ENCODE measurements at places on chromosomes 7 and 10.
A peak's percentile ranks its signal among the peaks of the same experiment; 100 is the strongest.

DNA sequence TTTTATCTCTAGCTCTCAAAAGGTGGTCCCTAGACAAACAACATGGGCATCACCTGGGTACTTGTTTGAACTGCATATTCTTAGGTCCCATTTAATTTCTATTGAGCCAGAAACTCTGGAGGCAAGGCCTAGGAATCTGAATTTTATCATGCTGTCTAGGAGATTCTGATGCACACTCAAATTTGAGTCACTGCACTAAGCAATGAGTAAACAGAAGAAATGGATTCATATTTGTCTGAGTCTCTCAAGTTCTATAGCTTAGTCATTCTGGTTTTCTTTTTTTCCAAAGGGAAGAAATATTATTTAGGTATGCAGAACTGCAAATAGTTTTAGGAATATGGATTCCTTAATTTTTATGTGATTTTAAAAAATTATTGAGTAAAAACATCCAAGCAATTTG, 185.5 kb downstream of the SEMA3A start:
- DNase-seq: peak; percentile 18

DNA sequence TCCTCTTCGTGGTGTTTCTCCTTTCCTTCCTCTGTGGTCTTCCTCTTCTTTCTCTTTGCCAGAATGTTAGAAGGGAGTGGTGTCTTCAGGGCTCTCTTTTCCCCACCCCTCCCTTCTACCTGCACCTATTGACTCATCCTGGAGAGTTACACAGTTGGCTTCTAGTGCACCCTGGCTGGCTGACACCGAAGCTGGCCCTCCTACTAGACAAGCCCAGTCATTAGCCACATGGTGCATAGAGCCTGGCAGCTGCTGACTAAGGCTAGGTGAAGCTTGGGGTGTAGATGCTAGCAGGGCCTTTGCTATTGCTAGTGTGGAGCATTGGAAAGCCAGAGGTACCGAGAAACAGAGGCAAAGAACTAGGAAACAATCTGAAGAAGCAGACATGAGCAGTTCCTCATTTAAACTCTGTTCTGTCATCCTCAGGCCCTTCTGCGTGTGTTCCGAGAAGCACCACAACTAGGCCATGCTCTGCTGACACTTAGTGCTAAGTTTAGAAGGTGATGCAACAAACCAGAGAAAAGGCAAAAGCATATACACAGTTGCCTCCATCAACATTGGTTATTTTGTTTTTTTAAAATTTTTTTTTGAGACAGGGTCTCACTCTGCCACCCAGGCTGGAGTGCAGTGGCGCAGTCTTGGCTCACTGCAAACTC, 213.9 kb downstream of the BAMBI start:
- DNase-seq: no peak

- peak; percentile 91 for DNase-seq
These were observed 15.9 kb downstream of the CAMK2B start for GRCh38 chr7:44309271-44310091.

DNA sequence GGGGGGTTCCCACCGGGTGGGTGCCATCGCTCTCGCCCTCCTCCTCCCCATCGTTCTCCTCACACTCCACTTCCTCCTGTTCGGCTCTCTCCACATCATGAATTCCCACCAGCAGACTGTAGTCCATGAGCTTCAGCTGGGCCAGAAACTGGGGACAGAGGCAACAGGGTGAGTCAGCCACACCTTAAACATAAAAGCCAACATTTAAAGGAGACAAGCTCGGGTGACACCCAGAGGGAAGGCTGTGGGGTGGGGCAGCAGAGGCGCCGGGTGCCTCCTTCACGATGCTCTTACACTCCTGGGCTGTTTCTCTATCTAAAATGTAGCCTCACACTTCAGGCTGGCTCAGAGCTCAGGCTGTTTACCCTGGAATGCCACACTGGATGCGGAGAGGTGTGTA, 172.5 kb downstream of the PIP4K2A start:
- no peak for DNase-seq

DNA sequence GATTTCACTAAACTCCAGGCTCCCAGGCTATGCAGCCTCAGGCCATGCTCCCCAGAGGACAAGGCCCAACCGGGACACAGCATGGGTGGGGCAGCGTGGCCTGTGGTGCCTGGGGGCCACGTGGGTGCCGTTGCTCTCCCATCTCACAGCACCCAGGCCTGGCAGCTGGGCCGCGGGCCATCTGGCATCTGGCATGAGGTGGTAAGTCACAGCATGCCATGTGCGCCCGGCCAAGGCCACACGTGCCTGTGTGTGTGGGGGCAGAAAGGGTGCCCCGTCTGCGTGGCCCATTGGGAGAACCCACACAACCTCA, 204.1 kb downstream of the EBF3 start:
- no peak for DNase-seq

GRCh38 chr10:34780818-34781380, 34.2 kb downstream of the PARD3 start:
- no peak for DNase-seq

DNA sequence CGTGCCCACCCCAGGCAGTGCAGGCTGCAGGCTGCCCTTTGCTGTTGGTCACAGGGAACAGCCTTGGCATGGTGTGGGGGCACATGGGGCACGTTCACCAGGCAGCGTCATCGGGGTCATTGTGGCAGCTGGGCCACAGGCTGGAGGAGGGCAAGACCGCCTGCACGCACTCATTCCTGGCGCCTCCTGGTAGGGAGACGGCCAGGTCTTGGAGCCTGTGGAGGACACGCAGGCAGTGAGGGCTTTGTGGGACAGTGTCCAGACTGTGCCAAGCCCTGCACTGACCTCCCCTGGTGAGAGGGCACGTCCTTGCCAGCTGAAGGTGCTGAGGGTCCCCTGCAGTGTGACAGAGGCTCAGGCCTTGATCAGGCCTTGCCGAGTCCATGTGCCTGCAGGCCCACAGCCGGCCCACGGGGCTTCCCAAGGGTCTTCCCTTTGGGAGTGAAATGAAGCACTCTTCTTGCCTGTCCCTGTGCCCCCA, 76.4 kb downstream of the NKX6-2 start:
- no peak for DNase-seq

DNA sequence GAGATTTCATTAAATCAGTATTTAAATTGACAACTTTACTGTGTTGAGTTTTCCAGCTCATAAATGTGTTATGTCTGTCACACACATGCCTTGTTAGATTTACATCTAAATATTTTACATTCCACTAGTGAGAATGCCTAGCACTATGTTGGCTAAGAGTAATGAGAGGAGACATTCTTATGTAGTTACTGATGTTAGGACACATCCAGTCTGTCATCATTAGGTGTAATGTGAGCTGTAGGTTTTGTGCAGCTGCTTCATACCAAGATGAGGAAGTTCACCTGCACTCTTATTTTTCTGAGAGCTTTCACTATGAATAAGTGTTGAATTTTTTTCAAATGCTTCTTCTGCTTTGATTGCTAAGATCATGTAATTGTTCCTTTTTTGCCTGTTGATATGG, 218.0 kb upstream of the IGFBP3 start:
- DNase-seq: peak; percentile 68

GRCh38 chr7:100493476-100494264, 9.9 kb downstream of the NYAP1 start:
- no peak for DNase-seq

Data from GM03348 (cell line).